ENCODE measurements at places on chromosomes 7 and 10.

DNA sequence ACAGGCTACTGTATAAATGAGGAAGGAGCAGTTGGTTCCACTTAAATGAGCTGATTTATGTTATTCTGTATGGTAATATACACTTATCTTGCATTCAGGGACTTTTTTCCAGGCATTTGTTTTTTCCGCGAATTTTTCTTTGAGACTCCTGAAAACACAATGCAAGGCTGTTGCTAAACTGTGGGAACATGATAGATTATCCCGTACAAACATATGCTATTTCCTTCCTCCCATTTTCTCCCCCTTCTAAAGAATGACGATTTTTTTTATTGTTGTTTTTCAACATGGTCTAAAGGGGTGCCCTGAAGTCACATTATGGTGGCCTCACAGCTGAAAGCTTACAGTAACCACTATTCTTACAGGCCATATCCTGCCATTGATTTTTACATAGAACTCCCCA, 523.9 kb upstream of the NRP1 start:
- no peak for DNase-seq

DNA sequence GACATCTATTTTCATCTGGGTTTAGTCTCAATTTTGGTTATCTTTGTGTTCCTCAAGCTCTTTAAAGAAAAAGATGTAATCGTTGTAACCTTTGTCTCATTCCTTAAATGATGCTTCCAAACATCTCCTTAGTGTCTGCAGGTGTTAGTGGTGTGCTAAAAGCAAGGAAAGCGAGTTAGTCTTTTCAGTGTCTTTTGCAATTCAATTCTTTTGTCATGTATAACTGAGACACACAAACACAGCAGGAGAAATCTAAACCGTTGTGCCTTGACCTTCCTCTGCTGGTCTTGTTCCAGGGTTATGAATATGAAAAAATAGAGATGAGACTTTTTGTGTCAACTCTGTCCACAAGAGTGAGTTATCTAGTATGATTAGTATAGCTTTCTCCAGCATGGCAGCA, 40.7 kb downstream of the PIK3CG start:
- no peak for DNase-seq

GRCh38 chr10:113180401-113181154, 230.5 kb downstream of the TCF7L2 start:
- no peak for DNase-seq

- no peak for DNase-seq
These were observed 166.0 kb upstream of the EEPD1 start for GRCh38 chr7:35987016-35987415.

- DNase-seq: no peak
These were observed 133.2 kb upstream of the SVIL start for GRCh38 chr10:29767968-29768367.

GRCh38 chr7:100825215-100825671, 2.1 kb downstream of the EPHB4 start:
- peak; percentile 26 for DNase-seq

DNA sequence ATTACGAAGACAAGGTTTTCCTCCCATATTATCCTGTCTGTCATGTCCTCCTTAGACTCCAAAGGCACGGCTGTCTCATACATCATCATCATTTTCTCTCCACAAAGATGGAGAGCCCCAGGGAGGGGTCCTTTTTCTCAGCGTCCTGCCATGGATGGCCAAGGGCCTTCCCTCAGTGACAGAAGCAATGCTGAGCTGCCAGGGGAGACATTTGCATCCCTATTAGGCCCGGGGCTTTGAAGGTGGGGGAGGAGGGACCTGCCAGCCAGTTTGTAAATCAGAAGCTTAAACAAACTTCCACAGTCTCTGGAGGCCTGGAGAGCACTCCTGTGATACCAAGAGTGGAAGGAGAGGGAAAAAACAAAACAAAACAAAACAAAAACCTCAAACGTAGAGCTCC, 112.4 kb upstream of the ADO start:
- DNase-seq: no peak

GRCh38 chr7:17300012-17300411, 1.6 kb downstream of the AHR start:
- no peak for DNase-seq

GRCh38 chr10:32795598-32796183, 162.3 kb downstream of the ITGB1 start:
- peak; percentile 44 for DNase-seq

- DNase-seq: no peak
These were observed 5.9 kb upstream of the MAPK8 start for GRCh38 chr10:48300556-48300955.

DNA sequence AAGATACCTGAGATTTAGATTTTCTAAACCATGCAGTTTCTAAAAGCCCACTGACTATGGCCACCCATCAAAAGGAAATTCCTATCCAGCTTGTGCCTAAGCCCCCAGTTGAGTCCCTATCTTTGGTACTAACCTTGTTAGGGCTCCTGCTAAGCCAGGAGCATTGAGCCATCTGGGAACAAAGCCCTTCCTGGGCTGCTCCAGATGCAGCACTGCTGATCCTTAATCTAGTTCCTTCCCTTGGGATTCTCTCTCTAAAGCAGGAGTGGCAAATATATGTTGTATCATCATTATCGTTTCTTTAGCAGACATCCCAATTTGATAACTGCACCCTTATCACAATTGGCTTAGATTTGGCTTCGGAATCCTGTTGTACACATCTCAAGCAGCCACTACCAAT, 24.7 kb upstream of the PDLIM1 start:
- DNase-seq: no peak

- no peak for DNase-seq
These were observed 36.0 kb downstream of the C10orf143 start for GRCh38 chr10:130074639-130075038.

- DNase-seq: no peak
These were observed 5.0 kb downstream of the CREB3L2 start for GRCh38 chr7:137996871-137997270.

DNA sequence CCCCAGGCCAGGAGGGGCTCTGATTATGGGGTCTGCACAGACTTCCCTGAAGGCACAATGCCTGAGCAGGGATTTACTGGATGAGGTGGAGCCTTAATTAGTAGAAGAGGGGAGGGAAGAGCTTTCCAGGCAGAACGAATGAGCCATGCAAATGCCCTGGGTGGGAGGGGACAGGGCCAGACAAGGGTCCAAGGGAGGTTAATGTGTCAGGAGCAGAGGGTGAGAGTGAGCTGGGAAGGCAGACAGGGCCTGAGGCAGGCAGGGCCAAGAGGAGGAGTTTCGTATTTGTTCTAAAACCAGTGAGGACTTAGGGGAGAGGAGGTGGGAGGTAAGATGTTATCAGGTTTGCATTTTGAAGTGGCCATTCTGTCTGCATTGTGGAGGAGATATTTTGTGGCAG, 65.3 kb downstream of the NPY start:
- peak; percentile 45 for DNase-seq

DNA sequence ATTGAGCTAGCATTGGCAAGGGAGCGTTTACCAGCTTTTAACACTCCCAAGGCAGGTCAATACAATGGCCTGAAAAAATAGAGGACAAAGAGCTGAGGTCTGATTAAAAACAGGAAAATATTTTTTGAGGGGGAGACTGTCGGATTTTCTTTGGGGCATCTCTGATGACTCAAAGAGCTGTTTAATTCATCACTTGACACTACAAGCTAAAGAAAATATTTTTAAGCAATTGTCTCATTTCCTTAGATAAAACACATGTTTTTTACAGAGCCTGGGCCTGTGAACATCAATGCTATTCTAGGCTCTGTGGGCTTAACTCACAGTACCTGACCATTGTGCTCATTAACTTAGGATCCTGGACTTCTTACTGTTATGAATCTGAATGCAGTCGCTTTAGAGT, 100.8 kb downstream of the NRP1 start:
- peak; percentile 22 for DNase-seq

DNA sequence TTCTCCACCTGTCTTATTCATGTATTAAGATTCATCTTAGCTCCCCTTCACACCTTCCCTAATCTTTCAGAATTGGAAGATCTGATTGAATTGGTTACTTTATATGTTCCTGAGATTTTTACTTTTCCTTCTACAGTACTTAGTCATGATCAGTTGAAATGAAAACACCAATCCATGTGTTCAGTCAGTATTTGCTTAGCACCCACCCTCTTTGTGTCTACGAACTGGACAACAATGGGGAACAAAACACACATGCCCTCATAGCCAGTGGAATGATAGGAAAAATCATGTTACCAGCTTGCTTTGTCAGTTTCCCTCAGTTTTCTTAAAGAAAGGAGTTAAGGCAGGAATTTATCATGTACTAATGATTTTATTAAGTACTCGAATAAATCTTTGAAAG, 2.0 kb downstream of the MASTL start:
- DNase-seq: peak; percentile 9

DNA sequence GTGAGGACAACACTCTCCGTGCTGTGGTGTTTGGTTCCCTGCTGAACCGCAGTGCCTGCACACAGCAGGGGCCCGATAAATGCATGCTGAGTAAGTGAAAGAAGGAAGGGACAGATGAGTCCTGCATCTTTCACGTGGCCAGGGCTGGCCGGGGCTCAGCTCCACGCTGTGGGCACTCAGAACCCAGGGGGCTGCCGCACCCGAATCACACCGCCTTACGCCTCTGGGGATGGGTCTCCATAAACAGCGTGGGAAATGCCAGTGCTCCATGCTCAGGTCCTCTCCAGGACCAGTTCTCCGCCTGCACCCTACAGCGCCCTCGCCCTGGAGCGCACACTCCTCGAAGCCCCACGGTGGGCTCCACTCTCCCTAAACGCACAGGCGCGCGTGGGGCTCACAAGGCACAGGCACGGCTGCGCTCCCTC, 38.1 kb downstream of the RASGEF1A start:
- no peak for DNase-seq

DNA sequence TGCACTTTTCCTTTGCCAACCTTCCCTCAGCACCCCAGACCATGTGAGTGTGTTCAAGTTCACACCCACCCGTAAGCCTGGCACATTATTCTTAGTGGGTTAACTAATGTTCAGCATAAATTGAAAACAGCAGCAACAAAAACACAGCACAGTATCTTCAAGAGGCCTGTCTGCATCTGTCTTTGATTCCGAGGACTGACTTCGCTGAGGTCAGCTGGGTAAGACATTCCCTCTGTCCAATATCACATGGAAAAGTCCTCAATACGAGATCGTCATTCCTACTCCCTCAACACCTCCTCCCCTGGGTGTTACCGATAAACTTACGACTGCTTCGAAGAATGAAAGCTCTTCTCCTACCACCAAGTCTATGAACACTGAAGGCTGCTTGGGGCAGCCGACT, 218.8 kb downstream of the SFMBT2 start:
- no peak for DNase-seq

DNA sequence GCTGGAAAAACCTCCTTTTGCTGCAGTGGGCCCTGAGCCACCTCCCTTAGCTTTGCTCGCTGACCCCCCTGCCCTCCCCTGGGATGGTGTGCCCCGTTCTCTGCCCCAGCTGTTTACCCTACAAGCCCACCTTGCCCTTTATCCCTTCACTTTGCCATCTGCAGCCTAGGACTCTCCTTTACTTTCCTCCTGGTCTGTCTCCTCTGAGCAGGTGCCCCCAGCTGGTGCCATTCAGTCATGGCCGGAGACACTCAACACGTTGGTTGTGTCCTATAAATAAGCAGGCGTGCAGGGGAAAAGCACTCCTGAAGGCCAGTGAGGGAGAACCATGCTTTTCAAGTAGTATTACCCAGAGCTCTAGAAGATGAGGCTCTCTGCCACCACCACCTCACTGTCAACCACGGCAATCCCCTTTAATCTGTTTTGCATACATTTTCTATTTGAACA, 6.1 kb downstream of the RASSF4 start:
- DNase-seq: no peak

DNA sequence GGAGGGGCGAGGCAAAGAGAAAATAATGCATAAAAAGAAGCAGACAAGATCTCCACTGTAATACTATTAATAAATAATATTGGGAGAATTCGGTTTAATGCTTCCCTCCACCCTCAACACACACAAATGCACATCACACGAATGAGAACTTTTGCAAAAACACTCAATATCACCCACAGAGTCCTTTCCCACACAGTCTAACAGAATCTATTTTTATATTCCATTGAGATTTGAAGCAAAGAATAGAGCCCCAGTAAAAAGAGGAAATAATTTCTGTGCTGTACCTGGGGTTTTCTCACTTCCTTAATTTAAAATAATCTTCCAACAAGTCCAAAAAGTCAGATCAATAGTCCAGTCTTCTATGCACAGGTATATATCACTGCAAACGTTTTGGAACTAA, 17.0 kb downstream of the PIK3AP1 start:
- no peak for DNase-seq

DNA sequence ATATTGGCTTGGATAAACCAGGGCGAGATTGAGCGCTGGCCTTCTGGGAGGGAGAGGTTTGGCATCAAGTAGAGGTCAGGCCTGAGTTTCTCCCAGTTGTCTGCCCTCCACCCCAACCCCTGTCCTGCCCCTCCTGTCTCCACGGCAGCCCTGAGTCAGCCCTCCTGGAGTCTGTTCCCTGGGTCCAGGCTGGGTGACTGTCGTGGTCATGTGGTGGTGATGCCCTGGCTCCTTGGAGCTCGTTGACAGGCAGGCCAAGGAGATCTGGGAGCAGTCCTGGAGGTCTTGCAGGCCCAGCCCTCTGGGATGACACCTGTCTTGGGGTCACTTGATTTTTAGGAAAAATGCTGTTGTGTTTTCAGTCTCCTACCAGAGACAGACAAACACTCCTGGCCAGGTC, 53.6 kb upstream of the PODXL start:
- DNase-seq: no peak

GRCh38 chr7:64768824-64769223, 25.4 kb upstream of the ZNF138 start:
- no peak for DNase-seq

GRCh38 chr10:126561921-126562680, 108.4 kb downstream of the C10orf90 start:
- peak; percentile 64 for DNase-seq

- DNase-seq: peak; percentile 65
These were observed 2.4 kb upstream of the EGR2 start for GRCh38 chr10:62818426-62819011.
